ENCODE measurements at places on chromosomes 12 and 14.

- DNase-seq = no peak
Measured at GRCh38 chr12:40351976-40352375, 127.2 kb downstream of the LRRK2 start.

DNA sequence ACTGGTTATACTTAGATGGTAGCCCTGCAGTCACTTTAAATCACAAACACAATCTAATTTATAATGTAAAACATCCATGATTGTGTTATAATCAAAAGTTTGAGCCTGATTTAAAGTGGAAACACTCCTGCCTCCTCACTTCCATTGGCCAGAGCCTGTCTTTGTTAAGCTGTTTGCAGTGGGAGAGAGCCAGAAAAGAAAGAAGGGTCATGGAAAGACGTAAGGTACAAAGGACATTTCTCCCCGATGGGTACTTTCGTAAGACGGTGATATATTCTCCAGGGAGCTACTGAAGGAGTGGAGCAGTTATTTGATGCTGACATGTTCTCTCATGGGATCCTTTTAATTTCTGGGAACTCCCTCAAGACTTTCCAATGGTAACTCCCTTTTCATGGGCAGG lies 164.0 kb downstream of the METTL25 start:
- DNase-seq = no peak

GRCh38 chr12:71216725-71217579 lies 59.2 kb upstream of the TSPAN8 start:
- peak; percentile 51 for DNase-seq

GRCh38 chr14:32169191-32169590 lies 32.7 kb upstream of the RNU6-7 start:
- no peak for DNase-seq

GRCh38 chr12:46187023-46187422 lies 81.8 kb downstream of the SLC38A1 start:
- DNase-seq = no peak

- no peak for DNase-seq
Measured at GRCh38 chr12:108890208-108890607, 10.3 kb downstream of the DAO start.

DNA sequence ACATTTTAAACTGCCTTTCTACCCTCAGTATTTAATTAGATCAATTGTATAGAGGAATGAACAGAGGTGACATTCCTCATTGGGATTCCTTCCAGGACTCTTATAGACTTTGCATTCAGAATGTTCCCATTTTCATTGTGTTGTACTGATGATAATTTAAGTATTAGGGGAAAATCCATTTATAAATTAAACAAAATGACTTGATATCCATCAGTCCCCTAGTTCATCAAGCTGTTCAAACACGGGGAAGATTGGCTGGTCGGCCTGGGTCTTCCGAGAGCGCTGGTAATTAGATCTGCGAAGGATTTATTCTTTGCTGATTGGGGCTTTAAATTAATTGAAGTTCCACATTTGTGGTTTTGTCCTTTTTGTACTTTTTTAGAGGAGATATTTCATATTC lies 274.0 kb downstream of the EGLN3 start:
- DNase-seq = no peak

DNA sequence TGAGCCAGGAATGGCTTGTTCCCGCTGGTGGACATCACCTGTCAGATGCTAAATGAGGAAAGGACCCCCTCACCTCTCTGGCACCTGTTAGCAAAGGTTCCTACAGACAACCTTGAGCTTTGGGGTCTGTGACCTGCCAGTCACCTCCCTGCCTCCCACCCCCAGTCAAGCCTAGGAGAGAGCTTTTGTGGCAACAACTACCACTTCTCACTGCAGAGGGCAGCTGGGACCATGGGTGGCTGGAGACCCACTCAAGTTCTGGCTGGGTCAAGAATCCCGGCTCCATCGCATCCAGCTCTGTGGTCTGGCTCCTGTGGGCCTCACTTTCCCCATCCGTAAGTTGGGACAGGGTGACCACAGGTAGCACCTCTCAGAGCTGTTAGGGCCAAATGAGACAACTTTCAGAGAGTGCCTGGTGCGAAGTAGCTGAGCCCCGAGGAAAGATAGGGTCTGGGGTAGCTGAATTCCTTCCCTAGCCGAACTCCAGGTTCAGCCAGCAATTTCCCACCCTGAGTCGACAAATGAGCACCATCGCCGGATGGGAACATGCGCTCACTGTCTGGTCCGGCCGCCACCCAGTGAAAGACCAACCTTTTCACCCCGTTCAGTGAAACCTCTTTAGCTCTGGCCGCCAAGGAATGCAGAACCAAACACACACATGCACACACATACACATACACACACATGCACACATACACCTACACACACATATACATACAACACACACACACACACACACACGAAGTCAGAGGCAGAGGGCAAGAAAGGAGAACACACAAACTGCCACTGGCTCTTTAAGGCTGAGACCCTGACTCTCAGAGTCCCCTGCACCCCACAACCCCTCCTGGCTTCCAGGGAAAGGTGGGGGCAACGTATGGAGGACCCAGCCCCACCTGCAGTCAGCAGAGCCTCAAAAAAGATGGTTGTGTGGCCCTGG lies 1.9 kb downstream of the TMEM119 start:
- no peak for DNase-seq
